ENCODE measurements at places on chromosomes 6 and 20. TPM values are rescaled to one million over a fixed set of nuclear protein-coding genes. Genes with fewer than 3 reads are reported as not detected.

Gene OPN5
- total RNA-seq = not detected

Gene RING1
- 22.7 TPM for total RNA-seq

Gene PLN
- 0.16 TPM for total RNA-seq

Gene ABHD16B
- 0.19 TPM for total RNA-seq

Gene SLA2
- 42.4 TPM for total RNA-seq

Gene C20orf204
- 12.8 TPM for total RNA-seq

Gene SLC32A1
- total RNA-seq = 0.11 TPM
